Glutamatergic neuron (in vitro differentiated cells): ENCODE measurements at places on chromosomes 16 and 17.

DNA sequence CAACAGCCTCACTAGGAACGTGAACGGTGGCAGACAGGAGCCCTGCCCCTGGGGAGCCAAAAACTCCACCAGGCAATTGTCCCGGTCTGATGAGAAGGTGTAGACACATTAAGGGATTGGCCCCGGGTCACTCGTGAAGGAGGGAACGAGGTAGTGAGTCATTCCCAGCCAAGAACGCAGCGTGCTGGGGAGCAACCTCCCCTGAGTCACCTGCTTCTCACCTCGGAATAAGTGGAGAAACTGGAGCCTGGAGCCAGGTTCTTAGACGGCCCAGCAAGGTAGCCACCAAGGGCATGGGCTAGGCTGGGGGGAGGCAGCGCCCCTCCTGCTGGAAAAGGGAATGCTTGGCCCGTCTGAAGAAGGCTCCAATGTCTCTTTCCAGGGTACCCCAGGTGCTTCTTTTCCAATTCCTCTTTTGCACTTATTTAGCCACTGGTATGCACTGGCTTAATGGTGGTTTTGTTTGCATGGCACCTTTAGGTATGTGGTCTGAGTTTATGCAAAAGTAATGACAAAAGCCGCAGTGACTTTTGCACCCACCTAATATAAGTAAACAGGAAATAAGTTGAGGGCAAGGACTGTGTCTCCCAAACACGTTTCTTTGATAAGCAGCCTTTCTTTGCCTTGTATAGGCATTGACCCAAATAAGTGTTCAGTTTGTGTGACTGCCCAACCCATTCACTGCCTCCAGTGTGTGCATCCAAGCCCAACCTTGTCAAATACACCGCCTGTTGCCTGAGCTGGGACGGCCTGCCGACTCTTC is 1.8 kb upstream of the HELZ start:
- no peak for DNase-seq

GRCh38 chr17:4539025-4539424 is 16.2 kb downstream of the MYBBP1A start:
- DNase-seq = peak; percentile 17

DNA sequence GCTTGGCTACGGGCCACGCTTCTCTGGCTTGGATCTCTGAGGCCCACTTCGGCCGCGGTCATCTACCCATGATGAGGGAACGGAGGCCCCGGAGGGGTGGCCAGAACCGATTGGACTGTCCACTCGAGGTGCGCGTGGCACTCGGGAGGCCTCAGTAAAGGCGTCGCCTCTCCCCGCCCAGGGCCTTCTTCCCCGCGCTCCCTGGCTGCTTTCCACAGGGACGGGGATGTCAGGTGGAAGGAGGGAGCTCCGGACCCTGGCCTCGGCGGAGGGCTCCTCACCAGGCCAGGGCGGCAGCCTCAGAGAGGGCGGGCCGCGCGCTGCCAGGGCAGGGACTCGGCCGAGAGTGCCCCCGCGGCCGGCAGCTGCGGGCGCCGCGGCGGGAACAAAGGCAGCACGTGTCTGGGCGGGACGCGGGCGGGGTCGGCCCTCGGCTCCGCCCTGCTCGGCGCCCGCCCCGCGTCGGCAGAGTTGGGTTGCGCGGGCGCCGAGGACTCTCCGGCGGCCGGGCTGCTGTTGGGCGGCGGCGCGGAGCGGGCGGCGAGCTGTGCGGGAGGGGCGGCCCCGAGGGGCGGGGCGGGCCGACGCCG is 587 bp upstream of the CDK5R1 start:
- peak; percentile 88 for DNase-seq

DNA sequence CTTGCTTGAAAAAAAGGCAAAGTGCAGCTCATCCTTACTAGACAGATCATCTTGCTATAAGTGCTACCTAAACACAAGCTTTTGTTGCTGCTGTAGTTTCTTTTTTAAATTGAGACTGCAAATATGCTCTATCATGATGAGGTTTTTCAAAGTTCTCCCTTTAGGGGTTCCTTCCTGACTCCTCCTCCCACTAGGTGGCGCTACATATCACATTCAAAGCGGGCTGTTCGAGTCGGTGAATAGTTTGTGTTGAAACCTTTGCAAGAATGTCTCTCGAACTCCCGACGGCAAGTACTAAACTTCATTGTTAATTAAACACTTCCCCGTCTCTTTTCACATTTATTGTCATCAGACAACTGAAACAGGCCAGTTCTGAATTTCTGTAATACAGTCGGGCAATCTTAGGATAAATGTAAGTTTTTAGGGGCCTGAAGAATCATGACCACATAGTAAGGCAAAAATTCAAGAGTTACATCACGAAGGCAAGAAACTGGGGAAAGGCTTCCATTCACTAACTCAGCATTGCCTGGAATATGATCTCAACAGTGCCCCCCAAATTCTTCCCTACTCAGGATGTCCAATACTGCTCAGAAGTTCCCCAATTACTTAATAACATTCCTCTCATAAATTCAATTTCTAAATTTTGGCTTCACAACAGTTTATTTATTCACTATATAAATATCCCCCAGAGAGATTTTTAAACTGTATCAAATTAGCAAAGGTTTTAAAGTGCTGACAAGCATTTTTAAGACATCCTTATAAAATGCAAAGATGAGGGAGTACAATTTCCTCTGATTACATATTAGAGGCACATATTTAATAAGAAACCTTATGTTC is 6.7 kb downstream of the HS3ST3A1 start:
- DNase-seq = peak; percentile 75

GRCh38 chr17:64356304-64356686 is 34.4 kb downstream of the PECAM1 start:
- no peak for DNase-seq

- no peak for DNase-seq
These were observed 3.9 kb downstream of the NAGS start for GRCh38 chr17:44008205-44008909.

GRCh38 chr16:88315543-88316105 is 67.1 kb upstream of the ZNF469 start:
- DNase-seq = peak; percentile 71

- no peak for DNase-seq
These were observed 6.1 kb downstream of the NOG start for GRCh38 chr17:56599566-56599965.

- no peak for DNase-seq
These were observed 2.6 kb downstream of the DNAH2 start for GRCh38 chr17:7720125-7720524.

DNA sequence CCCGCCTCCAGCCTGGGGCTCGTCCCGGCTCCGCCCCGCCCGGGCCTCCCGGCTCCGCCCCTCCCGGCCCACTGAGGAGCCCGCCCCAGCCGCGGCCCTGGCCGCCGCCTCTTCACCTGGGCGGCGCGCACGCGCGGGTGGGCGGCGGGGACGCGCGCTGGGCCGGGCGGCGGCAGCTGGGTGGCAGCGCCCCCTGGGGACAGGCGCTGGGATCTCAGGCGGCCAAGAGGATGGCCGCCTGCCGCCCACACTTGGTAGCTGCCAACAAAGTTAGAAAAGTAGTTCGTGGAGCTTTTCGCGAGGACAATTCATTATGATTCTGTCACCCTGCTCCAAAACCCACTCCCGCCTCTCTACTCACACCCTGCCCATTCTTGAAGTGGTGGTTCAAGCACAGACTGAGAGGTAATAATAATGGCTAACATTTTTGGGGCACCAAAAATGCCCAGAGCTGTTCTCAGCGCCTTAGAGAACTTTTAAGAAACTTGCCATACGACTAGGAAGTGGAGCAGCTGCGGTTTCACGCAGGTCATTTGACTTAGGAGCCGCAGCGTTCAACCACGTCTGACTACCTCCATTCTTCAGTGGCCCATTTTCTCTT is 340 bp upstream of the MYO1D start:
- peak; percentile 90 for DNase-seq

DNA sequence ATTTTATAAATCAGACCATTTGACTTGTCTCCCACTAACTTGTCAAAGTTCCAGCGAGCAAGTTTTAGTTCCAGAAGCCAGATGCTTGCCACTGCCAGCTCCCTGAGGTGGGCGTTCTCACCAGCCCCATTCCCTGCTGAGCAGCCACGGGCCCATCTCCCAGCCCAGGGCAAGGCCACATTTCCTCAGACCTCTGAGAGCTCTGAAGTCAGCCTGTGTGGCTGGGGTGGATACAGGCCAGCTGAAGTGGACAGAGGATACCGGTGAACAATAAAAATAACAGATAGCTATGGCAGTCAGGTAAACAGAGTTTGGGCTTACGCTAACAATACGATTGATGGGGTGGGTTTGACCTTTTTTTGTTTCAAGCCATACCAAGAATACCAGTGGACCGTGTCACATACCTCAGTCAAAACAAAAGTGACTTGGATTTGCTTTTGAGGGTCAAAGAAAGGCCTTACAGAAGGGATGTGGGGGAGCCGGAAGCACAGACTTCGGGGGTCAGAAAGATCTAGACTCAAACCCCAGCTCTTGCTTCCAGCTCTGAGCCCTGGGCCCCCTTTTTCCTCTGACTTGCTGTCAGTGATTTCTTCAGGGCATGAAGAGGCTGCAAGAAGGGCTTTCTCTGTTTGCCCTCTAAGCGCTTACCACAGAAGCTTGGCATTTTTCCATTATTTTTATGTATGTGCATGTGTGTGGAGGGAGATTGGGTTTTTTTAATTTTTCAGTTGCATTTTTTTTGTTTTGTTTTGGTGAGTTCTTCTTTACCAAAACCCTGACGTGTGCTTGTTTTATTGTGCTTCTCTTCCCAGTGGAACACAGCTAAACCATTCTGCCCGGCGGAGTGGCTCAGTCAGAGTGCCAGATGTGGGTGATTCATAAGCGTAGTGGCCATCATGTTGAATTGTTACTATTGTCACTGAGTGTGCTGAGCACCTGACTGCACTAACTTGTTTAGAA is 109.9 kb downstream of the GNAO1 start:
- no peak for DNase-seq

GRCh38 chr17:17499402-17500145 is 3.4 kb upstream of the RASD1 start:
- no peak for DNase-seq

DNA sequence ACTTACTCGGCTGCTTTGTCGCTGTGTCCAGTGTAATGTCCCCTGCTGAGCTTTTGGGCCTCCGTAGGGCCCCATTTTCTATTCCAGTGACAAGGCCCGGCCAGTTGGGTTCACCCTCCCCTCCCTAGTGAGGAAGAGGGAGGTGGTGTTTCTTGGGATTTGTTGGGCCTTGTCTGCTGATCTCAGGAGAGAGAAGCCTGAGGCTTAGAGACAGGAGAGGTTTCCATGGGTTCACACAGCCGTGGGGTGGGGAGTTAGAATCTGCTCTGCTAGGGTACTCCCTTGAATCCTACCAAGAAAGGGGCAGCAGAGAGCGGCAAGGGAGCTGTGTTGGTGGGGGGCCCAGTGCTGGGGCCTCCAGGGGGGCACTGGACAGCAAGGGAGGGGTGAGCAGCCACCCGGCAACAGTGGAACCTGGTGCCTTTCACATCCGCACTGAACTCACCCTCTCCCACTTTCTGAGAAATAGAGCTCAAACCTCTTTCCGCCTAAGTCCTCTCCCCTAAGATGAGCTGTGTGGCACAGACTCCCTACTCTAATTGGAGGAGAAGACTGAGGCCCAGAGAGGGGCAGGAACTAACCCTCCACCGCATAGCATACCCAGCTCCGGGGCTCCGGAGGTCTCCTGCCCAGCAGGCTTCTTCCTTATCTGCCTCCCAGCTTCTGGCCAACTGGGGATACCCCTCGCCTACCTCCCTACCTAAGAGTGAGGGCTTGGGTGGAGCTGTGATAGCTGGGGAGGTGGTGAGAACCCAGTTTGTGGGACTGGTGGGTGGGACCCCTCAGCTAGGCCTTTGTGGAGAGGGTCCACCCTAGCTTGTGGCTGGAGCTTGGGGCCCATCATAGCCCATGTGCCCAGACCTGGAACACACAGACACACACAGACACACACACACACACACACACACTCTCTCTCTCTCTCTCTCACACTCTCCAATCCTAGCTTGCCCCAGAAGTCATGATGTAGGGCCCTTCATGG is 6.8 kb downstream of the TBKBP1 start:
- no peak for DNase-seq

GRCh38 chr16:2497116-2497630 is 16.6 kb upstream of the ATP6V0C start:
- DNase-seq = peak; percentile 61

- DNase-seq = no peak
These were observed 62.6 kb downstream of the KSR1 start for GRCh38 chr17:27518545-27519521.
